Chondrocyte (in vitro differentiated cells): ENCODE measurements at places on chromosomes 2 and 18.

DNA sequence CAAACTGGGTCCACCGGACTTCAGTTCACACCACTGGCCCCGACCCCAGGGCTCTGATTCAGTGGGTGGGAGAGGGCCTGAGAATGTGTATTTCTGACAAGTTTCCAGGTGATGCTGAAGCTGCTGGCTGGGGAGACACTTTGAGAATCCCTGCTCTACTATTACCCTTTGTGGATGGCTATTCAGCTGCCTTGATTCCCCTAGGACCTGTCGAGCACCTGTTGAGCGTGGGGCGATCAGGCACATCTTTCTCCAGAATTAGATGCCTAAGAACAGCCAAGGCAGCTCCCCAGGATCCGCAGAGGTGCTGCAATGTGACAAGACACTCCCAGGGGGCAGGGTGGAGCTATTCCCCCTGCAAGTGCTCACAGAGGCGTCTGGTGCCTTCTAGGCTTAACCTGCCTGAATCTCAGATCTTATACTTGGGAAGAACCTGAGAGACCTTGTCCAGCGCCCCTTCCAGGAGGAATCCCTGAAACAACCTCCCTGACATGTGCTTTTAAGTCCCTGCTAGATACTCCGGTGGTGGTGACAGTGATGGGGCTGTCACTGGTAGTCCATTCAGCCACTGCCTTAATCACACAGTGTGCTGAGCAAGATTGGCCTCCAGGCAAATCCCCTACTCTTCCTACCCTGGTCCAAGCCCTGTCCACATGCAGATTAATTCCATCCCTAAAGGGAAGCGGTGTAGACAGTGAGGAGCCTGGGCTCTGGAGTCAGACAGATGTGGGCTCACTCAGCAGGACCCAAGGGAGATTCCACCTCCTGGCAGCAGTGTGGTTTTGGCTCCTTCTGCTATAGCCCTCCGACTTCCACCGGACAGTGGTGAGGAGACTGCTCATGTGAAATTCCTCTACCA lies 43.4 kb upstream of the OTOF start:
- DNase-seq, result no peak

- no peak for DNase-seq
Measured at GRCh38 chr2:71282493-71282892, 49.1 kb upstream of the ZNF638 start.

GRCh38 chr2:45938649-45939511 lies 287.4 kb downstream of the PRKCE start:
- DNase-seq, result no peak

GRCh38 chr2:8259106-8259840 lies 422.6 kb upstream of the ID2 start:
- DNase-seq, result no peak

GRCh38 chr18:4063545-4063944 lies 391.6 kb downstream of the DLGAP1 start:
- DNase-seq, result no peak

GRCh38 chr2:231918501-231919330 lies 7.5 kb downstream of the NPPC start:
- peak; percentile 79 for DNase-seq

DNA sequence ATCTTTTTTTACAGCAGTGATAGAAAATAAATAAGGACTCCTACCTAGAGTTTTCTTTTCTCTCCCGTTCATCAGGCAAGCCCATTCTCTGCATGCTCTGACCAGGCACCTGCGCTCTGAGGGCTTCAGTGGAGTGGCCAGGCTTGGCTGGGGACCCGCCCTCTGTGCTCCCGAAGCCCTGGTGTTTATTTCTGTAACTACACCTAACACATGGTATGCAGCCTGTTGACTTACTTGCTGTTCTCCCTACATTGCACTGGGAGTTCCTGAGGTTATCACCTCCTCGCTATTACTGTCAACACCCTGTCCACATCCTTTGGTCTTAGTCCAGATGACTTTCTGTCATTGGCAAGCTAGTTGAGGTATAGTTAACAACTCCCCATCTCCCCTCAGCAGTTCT lies 317.7 kb downstream of the LPIN1 start:
- no peak for DNase-seq

GRCh38 chr2:28583899-28584553 lies 88.2 kb downstream of the PLB1 start:
- DNase-seq, result peak; percentile 85

DNA sequence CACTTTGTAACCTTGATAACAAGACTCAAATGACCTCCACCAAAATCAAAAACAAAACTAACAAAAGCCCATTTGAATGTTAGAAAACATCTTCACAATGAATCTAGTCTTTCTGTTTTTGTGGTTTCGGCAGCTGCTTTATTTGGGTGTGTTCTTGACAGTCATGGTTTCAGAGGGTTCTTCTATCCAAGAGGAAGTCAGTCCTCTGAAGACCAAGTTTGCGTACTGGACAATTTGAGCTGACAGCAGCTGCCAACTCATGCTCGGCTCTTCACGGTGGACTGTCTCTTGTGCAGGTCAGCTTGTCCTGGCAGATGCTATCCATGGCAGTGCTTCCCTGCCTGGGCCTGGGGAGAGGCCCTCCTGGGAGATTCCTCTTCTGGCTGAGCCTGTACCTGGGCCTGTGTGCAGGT lies 91.0 kb downstream of the TMEM17 start:
- DNase-seq, result no peak

DNA sequence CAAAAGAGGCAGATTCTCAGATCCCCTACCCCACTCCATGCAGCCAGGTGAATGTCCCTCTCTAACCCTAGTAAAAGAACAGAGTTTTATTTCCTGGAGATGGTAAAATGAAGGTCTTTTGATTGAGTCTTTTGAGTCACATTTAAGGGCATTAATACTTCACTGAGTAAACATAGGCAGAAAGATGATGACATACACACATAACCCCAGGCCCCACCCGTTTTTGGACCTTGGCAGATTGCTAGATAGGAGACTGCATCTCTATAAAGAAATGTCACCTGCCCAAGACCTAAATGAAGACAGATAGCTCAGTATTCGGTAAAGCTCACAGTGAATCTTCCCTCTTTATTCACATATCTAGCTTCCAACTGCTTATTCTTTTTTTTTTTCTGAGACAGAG lies 28.3 kb upstream of the PEX13 start:
- DNase-seq, result no peak

GRCh38 chr2:195026261-195026660 lies 630.8 kb upstream of the SLC39A10 start:
- DNase-seq, result no peak

DNA sequence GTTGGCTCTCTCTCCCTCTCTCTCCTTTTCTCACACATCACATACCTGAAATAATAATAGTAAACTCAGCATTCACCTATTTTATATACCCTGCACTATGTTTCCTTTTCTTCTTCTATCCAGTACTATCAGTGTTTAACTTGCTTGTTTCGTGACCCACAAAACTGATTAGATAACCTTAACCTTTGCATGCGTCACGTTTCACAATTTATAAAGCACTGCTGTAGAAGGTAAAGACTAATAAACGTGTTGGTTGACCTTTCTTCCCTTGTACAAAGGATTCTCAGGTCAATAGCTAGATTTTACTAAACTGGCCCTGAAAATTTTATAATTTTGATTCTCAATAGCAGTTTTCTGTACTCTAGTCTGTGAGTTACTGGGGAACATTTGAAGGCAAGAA lies 791.7 kb downstream of the DPP10 start:
- no peak for DNase-seq

DNA sequence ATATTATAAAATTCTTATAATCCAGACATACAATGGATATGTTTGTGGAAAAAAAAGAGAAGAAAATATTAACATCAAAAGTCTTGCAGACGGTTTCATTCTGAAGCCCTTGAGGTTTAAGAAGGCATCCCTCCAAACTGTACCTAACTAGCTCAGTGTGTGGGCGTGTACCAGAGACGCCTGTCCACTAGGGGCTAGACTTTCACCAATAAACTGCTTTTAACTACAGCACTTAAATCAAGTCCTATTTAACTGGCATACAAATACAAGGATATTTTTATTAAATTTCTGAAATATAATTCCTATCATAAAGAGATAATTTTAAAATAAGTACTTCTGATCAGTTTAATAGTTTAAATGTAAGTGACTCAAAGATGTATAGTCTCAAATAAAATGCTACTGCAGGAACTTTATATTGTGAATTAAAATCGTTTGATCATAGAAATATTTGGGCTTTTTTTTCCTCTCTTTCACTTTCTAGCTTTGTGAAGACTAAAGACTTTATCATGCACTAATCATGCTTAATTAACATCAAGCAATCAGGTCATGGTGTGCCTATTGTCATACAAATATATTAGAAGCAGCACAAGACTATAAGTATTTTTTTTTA lies 437.7 kb downstream of the SATB2 start:
- DNase-seq, result no peak

DNA sequence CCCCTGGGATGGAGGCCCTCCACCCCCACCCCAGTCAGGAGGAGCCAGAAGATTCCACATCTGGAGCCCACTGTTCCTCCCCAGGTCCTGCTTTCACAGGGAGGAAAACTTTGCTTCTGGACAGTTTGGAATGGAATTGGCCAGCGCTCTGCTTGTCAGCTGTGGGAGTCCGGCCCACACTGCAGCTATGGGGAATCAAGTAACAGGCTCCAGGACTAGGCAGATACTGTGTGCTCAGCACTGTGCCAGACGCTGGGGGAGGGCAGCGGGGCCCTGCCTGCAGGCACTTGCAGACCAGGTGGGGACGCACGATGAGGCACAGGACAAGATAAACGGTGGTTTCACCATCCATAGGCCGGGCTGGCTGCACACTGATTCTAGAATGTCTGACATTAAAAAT lies 114.0 kb downstream of the STPG4 start:
- no peak for DNase-seq

- DNase-seq, result no peak
Measured at GRCh38 chr2:14626873-14627272, 5.6 kb upstream of the LRATD1 start.

- DNase-seq, result no peak
Measured at GRCh38 chr2:111148925-111149324, 28.2 kb downstream of the BCL2L11 start.

GRCh38 chr2:8552293-8552801 lies 129.5 kb upstream of the ID2 start:
- peak; percentile 47 for DNase-seq

GRCh38 chr2:196233021-196233804 lies 61.8 kb upstream of the STK17B start:
- no peak for DNase-seq

- no peak for DNase-seq
Measured at GRCh38 chr2:29583104-29583503, 338.3 kb downstream of the ALK start.

DNA sequence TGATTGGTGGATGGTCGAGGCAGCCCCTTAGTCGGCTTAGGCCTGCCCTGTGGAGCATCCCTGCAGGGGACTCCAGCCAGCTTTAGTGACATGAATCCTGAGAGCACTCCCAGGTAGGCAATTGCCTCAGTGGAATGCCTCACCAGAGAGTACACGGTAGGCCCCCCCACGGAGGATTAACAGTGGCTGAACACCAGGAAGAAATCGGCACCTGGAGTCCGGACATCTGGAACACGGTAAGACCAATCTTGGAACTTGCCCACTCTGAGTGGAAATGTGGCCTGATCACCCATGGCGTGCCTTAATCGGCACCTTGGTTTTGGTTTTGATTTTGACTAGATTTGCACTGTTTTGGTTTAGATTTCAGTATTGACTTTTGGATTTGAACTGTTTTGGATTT lies 326.2 kb upstream of the NCKAP5 start:
- DNase-seq, result no peak

GRCh38 chr2:23427976-23428375 lies 43.0 kb downstream of the KLHL29 start:
- no peak for DNase-seq

- DNase-seq, result no peak
Measured at GRCh38 chr2:4417771-4418170, 714.4 kb downstream of the DCDC2C start.

DNA sequence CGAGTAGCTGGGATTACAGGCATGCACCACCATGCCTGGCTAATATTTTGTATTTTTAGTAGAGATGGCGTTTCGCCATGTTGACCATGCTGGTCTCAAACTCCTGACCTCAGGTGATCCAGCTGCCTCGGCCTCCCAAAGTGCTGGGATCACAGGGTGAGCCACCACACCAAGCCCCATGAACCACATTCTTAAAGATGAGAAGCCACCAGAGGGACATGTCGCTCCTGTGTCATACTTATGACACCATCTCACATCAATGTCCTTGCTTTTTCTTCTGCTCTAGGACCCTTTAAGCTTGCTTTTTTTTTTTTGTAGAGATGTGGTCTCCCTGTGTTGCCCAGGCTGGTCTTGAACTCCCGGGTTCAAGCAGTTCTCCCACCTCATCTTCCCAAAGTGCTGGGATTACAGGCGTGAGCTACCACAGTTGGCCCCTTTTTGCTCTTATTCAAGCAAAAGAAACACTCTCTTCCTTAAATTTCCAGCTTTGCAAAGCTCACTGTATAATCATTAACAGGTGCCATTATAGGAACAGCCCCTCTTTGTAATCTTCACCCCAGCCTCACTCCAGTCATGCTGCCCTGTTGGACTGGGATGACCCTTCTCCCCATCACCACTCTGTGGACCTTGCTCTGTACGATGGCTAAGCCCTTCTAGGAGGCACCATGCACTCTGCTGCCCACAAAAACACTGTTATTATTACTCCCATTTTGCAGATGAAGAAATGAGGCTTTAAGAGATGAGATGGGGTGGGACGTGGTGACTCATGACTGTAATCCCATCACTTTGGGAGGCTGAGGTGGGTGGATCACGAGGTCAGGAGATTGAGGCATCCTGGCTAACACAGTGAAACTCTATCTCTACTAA lies 10.8 kb upstream of the KCNG3 start:
- DNase-seq, result no peak

DNA sequence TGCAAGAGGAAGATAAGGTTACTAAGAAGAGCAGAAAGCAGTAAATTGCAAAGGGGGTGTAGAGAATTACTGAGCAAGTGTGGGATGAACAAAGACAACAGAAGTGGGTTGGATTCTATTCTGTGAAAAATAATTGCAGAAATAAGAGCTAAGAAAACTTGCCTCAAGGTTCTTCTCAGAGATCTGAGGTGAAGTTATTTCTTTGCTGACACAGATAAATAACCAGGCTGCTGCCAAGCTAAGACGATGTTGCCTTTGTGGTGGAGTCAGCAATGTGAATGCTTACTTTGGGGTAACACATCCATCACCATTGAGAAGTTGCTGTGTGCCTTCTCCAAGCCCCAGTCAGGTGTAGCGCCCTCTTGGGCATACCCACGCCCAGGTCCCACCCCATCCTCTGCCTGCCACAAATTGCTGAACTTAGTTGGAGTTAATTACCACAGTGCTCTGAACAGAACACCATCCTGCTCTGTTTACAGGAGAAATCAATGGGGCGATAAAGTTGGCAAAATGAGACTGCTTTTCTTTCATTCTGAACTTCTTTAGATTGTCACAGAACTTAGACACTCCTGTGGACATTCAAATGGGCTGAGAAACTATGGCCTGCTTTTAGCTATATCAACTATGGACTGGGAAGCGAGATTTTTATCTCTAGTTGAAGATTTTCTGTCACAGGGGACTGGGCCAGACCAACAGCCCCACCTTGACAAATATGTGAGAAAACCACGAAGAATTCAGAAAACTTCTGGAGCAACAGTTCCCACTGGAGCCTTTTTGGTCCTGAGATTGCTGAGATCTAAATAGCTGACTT lies 283.6 kb downstream of the TMX3 start:
- no peak for DNase-seq

GRCh38 chr2:191557841-191558240 lies 120.1 kb upstream of the NABP1 start:
- DNase-seq, result no peak
